ENCODE measurements at places on chromosomes 1 and 21. TPM values are rescaled to one million over a fixed set of nuclear protein-coding genes. Genes with fewer than 3 reads are reported as not detected.

Gene IGFN1
- 442 TPM for total RNA-seq

- DNase-seq: no peak
- H3K36me3 ChIP-seq: no peaks in the 10 kb centered on the region
Observed at GRCh38 chr1:15618077-15618654, 908 bp downstream of the DDI2 start.

GRCh38 chr1:34747638-34747941, 7.3 kb upstream of the GJB5 start:
- no peaks in the 10 kb centered on the region for H3K27me3 ChIP-seq
- no peak overlapping the region for H3K27ac ChIP-seq
- H3K36me3 ChIP-seq: no peaks in the 10 kb centered on the region
- H3K4me1 ChIP-seq: no peaks in the 10 kb centered on the region

- peaks cover 7% of the 10 kb centered on the region for H3K4me1 ChIP-seq
- peak; percentile 78 for DNase-seq
- H3K27me3 ChIP-seq: no peaks in the 10 kb centered on the region
- no peak overlapping the region for H3K27ac ChIP-seq
- peak overlapping the region; percentile 31 for H3K4me3 ChIP-seq
- H3K36me3 ChIP-seq: no peaks in the 10 kb centered on the region
Observed at GRCh38 chr1:235093696-235094592, 34.7 kb downstream of the TOMM20 start.

Gene AMPD1
- total RNA-seq: 212 TPM

GRCh38 chr1:111880881-111881837, 108.3 kb downstream of the KCND3 start:
- H3K27me3 ChIP-seq: no peaks in the 10 kb centered on the region
- H3K36me3 ChIP-seq: no peaks in the 10 kb centered on the region
- DNase-seq: no peak
- no peak overlapping the region for H3K4me3 ChIP-seq

DNA sequence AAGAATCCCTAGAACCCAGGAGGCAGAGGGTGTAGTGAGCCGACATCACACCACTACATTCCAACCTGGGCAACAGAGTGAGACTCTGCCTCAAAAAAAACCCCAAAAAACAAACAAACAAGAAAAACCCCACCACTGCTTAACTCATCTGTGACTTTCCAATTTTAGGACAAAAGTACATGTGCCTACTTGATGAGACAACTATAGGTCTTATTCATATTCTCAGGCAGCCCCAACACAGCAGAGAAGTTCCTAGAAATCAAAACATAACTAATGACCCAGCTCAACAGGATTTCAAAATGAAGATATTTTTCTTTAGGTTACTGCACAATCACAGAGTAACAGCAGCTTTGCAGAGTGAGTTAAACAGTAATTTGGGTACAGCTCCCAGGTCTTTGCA, 26.4 kb downstream of the TIAM1 start:
- DNase-seq: no peak
- H3K36me3 ChIP-seq: no peaks in the 10 kb centered on the region
- no peaks in the 10 kb centered on the region for H3K4me1 ChIP-seq
- H3K4me3 ChIP-seq: no peak overlapping the region
- H3K27me3 ChIP-seq: no peaks in the 10 kb centered on the region

Gene RAB3GAP2
- total RNA-seq: 27.9 TPM

Gene CD53
- 7.5 TPM for total RNA-seq

DNA sequence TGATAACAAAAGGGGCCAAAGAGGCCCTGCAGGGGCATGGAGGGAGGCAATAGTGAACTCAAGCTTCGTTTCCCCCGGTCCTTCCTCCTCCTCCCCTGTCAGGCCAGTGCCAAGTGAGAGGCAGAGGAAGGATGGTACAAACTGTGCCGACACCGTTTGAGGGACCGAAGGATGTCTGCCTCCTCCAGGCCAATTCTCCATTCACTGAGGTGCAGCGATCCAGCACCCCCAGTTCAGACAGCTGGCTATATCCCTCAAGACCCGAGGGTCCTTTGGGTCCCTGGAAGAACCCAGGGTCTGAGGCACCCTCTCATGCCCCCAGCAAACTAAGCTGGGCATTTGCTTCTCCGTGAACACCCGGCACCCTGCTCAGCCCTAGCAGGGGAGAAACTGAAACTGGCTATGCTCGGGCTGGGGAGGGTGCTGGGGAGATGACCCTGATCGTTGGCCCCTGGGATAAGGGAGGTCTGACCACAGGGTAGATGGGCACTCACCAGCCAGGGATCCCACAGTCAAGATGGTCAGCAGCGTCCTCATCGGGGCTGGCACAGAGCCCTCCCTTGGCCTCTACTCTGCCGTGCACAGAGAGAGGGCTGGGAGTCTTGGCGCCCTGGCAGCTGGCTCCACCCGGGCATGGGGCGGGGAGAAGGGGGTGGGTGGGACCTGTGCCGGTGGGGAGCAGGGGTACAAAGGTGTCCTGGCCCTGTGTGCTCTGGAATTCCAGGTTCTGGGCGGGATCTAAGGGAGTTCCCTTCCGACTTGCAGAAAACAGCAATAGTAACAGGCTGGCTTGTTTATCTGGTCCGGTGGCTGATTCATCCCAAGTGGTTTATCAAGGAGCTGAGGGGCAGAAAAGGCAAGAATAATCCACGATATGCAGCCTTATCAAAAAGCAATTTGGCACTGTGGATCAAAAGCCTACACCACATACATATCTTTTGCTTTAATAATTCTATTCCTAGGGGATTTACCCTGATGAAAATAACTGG, at the start of gene IL22RA1:
Gene IL22RA1, minus strand, starts transcription at position 595 of the 989 bp plus-strand sequence. Its CDS starts 58 bp downstream, at position 537.
- H3K27ac ChIP-seq: no peak within 1 kb of the TSS
- no peaks in the 10 kb centered on the region for H3K27me3 ChIP-seq
- no peaks in the 10 kb centered on the region for H3K36me3 ChIP-seq
- peak within 1 kb of the TSS; percentile 55 for H3K4me3 ChIP-seq
- H3K4me1 ChIP-seq: no peaks in the 10 kb centered on the region

Gene ELAPOR1
- total RNA-seq: 0.11 TPM

- no peaks in the 10 kb centered on the region for H3K36me3 ChIP-seq
- peaks cover 4% of the 10 kb centered on the region for H3K4me1 ChIP-seq
- peak overlapping the region; percentile 68 for H3K27ac ChIP-seq
- peak overlapping the region; percentile 77 for H3K4me3 ChIP-seq
- H3K27me3 ChIP-seq: peaks cover 23% of the 10 kb centered on the region
Observed at GRCh38 chr21:26169061-26169610, 1.4 kb downstream of the APP start.

DNA sequence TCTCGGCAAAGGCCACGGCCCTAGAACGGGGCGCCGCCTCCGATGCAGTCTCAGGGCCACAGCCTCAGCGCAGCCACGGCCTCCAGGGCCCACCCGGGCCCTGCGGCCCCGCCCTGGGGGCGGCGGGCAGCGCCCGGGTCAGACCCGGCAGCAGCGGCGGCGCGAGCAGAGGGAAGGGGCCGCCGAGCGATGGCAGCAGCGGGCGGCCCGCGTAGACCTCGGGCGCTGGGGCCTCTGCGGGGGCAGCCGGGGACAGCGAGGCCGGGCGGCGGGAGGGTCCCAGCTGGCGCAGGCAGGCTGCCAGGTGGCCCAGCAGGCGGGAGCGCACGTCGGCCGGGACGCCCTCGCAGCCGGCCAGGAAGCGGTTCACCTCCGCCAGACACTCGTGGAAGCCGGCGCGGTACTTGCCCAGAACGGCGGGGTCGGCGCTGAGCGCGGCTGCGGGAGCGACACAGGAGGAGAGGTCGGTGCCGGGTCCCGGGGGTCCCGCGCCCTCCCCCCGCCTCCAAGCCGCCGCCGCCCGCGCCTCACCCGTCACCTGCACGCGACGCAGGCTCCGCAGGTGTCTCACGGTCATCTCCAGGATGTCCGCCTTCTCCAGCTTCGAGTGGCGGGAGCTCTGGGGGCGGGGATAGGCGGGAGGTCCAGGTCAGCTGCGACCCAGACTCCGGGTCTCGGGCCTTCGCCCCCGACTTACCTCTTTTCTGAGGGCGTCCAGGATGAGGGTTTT, 737 bp downstream of the HES4 start:
- H3K27ac ChIP-seq: peak overlapping the region; percentile 92
- peak; percentile 63 for DNase-seq
- no peaks in the 10 kb centered on the region for H3K36me3 ChIP-seq
- peak overlapping the region; percentile 81 for H3K4me3 ChIP-seq

DNA sequence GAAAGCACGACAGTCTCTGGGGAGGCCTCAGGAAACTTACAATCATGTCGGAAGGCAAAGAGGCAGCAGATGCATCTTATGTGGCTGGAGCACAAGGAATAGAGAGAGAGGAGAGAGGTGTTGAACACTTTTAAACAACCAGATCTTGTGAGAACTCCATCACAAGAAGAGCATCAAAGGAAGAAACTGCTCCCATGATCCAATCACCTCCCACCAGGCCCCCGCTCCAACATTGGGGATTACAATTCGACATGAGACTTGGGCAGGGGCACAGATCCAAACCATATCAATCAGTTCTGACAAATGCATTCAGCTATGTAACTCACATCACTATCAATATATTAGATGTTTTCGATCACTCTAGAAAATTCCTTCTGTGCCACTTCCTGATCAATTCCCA, 37.6 kb downstream of the ETS2 start:
- DNase-seq: no peak
- no peak overlapping the region for H3K27ac ChIP-seq
- H3K27me3 ChIP-seq: no peaks in the 10 kb centered on the region
- no peaks in the 10 kb centered on the region for H3K36me3 ChIP-seq
- H3K4me3 ChIP-seq: no peak overlapping the region

- no peak overlapping the region for H3K4me3 ChIP-seq
- H3K36me3 ChIP-seq: no peaks in the 10 kb centered on the region
- no peak overlapping the region for H3K27ac ChIP-seq
- peaks cover 4% of the 10 kb centered on the region for H3K4me1 ChIP-seq
Observed at GRCh38 chr1:172698224-172698623, 39.3 kb downstream of the FASLG start.

Gene PLEKHA6
- 7.1 TPM for total RNA-seq

Data from psoas muscle (tissue), 8 donors.